ENCODE measurements at places on chromosomes 6 and 20.

- DNase-seq, result no peak
Measured at GRCh38 chr6:168785720-168786511, 344.9 kb downstream of the SMOC2 start.

DNA sequence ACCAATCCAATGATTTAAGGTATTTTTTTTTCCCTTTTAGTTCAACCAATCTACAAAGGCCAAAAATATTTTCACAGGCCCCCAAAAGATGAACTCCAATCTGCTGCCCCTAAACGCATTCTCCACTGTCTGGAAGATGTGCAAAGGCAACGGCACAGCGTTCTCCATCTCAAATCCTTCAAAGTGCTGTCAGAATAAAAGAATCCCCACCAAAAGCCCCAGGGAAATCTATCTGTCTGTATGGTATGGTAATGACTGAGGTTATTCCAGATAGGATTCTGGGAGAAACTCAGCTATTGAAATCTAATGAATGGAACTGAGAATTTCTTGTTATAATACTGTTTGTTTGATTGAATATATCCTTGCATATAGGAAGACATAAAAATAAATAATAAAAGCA lies 217.8 kb upstream of the CCN2 start:
- no peak for DNase-seq

DNA sequence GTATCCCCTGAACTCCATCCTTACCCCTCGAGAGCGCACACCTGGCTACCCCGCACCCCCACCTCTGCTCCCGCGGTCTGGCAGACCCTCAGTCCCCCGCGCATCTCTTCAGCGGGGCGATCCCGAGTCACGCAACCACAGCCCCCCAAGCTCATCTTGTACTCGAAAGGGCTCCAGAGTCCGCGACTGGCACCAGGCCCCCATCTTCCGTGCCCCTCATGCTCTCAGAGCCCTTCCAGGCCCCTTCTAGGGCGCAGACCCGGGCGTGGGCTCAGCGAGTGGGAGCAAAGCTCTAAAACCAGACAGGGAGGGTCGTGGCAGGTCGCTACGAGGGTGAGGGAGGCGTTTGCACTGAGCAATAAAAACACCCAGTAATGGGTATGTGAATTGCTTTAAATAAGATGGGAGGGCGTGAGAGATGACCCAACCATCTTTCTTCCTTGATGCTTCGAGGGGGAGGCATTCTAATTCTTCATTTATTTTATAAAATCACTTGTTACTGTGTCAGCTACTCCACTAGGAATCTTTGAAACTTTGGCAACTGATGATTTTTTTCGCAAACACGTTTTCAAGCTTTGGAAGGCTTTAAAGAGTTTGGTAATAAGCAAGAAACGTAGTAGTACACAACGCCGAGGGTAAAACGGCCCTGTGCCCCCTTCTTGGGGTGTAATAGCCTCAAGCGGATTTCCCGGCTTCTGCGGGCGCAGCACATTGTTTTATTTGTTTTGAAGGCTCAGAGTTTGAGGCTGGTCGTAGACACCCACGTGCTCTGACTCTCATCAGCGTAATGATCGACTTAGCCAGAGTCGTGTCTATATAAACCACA lies 42.6 kb upstream of the SUPT3H start:
- DNase-seq, result no peak

DNA sequence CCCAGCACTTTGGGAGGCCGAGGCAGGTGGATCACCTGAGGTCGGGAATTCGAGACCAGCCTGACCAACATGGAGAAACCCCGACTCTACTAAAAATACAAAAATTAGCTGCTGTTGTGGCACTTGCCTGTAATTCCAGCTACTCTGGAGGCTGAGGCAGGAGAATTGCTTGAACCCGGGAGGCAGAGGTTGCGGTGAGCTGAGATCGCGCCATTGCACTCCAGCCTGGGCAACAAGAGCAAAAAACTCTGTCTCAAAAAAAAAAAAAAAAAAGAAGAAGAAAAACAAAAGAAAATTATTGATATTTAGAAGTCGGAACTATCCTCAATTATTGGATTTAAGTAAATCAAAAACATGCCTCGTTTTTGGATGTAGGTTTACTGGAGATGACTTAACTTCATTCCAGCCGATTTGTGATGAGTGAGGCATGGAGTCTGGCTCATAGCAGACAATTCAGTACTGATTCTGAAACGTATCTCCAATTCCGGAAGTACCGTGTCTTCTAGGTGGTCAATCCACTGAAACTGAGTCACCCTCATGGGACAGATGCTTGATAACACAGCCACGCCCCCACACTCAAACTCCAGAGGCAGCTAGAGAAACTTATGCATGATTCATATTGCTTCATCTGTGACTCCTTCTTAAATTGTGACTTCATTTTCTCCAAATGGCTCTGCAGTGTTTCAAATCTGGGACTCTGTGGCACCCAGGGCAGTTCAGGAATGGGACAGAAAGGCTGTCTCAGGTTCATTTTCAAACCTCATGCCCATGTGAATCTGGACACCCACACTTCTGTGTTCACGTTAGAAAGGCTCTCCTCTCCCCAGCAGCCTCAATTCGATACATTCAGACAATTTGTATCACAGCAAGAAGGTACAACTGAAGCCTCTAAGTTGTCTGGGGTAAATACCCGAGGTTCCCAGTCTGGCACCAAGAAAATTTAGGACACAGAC lies 110.4 kb upstream of the ARMC2 start:
- DNase-seq, result peak; percentile 94

- no peak for DNase-seq
Measured at GRCh38 chr6:46756469-46757213, 9.9 kb downstream of the ANKRD66 start.

GRCh38 chr20:35742741-35743523 lies 872 bp upstream of the RBM39 start:
- DNase-seq, result no peak

DNA sequence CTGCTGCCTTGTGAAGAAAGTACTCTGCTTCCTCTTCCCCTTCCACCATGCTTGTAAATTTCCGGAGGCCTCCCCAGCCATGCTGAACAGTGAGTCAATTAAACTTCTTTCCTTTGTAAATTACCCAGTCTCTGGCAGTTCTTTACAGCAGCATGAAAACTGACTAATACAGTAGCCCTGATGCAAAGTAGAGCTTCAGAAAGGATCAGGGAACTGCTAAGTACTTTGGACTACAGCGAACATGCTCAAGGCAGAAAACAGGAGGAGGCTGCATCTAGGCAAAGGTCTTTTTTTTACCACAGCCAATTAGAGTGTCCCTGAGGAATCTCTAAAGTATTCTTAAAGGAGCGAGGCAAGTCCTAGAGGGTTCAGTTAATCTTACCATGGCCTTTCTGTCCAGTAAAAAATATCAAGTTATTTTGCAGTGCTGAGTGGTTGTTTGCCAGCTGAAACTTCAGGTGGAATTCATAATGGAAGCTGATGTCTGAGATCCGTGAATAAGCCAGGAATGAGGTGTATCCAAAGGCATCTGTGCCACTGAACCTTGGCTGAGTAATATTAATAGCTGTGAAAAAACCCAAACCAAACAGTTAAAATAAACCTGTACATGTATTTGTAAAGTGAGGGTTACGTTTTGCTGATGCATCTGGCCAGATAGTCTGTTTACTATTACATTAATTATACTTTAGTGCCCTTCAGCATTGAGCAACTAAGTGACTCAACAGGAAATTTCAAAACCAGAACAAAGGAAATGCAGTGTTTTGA lies 170.4 kb downstream of the PHF3 start:
- peak; percentile 70 for DNase-seq

- no peak for DNase-seq
Measured at GRCh38 chr20:49590163-49591017, 22.5 kb upstream of the PTGIS start.

GRCh38 chr6:3057063-3057770 lies 11.1 kb upstream of the RIPK1 start:
- no peak for DNase-seq

GRCh38 chr20:60553095-60553494 lies 594.9 kb downstream of the CDH26 start:
- no peak for DNase-seq

GRCh38 chr6:148430897-148431296 lies 88.3 kb downstream of the SASH1 start:
- DNase-seq, result no peak

- DNase-seq, result no peak
Measured at GRCh38 chr20:62961310-62961783, 8.8 kb downstream of the SLC17A9 start.

- no peak for DNase-seq
Measured at GRCh38 chr20:35615667-35616464, at the start of gene SPAG4. TSS of gene SPAG4 (plus strand) at chr20:35615829. CDS start at chr20:35616004, 175 bp downstream.

- DNase-seq, result no peak
Measured at GRCh38 chr6:24226541-24226940, 100.5 kb downstream of the NRSN1 start.

GRCh38 chr6:81962198-81962597 lies 209.7 kb upstream of the TENT5A start:
- DNase-seq, result no peak

- no peak for DNase-seq
Measured at GRCh38 chr6:7200598-7201443, 93.1 kb downstream of the RREB1 start.

- DNase-seq, result no peak
Measured at GRCh38 chr6:42551217-42551616, 12.6 kb upstream of the UBR2 start.
